AG04449 (cell line): ENCODE measurements at places on chromosomes 1 and 21.

- no peak for DNase-seq
Observed at GRCh38 chr1:210223226-210223904, 9.2 kb upstream of the SERTAD4 start.

- no peak for DNase-seq
Observed at GRCh38 chr1:64984106-64984505, 17.8 kb upstream of the JAK1 start.

GRCh38 chr21:44483288-44484237, 28.3 kb downstream of the LRRC3 start:
- no peak for DNase-seq

- no peak for DNase-seq
Observed at GRCh38 chr1:153533689-153534201, 2.0 kb downstream of the S100A6 start.

GRCh38 chr1:167718914-167719691, 2.7 kb upstream of the MPZL1 start:
- no peak for DNase-seq
